SW480 (cell line): ENCODE measurements at places on chromosomes 1 and 21.
A peak's percentile ranks its signal among the peaks of the same experiment; 100 is the strongest.

- DNase-seq: no peak
Observed at GRCh38 chr1:160578175-160578524, 1.1 kb downstream of the CD84 start.

GRCh38 chr1:221732052-221732451, 9.8 kb downstream of the DUSP10 start:
- no peak for DNase-seq

- DNase-seq: no peak
Observed at GRCh38 chr1:100458661-100459357, 79.1 kb upstream of the GPR88 start.

DNA sequence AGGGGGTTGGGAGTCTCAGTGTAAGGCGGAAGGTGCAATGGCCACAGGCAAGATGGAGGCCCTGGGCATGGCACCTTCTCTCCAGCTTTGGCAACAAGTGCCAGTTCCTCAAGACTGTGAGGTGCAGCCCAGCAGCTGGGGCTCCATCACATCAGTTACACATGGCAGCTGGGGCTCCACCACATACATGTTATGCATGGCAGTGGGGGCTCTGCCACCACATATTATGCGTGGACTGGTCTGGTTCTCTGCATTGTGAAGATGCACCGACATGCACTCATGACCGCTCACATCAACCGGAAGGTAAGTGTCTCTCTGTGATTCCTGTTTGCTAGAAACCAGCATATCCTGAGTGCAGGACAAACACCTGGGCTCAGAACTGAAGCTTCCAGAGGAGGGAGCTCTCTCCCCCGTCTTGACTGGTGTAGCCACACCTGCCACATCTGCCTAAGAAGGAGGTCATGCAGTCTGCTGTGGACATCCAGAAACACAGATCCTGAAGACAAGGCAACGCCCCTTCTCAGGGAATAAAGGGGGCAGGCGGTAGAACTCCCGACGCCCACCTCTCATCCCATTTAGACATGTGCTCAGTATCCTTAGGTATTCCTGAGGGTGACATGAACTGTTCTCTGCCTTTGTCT, 104.1 kb upstream of the TMPRSS2 start:
- peak; percentile 71 for DNase-seq

GRCh38 chr1:151680391-151680790, 36.2 kb downstream of the CELF3 start:
- no peak for DNase-seq

GRCh38 chr1:205449750-205450443, 5.9 kb downstream of the BLACAT1 start:
- peak; percentile 100 for DNase-seq

DNA sequence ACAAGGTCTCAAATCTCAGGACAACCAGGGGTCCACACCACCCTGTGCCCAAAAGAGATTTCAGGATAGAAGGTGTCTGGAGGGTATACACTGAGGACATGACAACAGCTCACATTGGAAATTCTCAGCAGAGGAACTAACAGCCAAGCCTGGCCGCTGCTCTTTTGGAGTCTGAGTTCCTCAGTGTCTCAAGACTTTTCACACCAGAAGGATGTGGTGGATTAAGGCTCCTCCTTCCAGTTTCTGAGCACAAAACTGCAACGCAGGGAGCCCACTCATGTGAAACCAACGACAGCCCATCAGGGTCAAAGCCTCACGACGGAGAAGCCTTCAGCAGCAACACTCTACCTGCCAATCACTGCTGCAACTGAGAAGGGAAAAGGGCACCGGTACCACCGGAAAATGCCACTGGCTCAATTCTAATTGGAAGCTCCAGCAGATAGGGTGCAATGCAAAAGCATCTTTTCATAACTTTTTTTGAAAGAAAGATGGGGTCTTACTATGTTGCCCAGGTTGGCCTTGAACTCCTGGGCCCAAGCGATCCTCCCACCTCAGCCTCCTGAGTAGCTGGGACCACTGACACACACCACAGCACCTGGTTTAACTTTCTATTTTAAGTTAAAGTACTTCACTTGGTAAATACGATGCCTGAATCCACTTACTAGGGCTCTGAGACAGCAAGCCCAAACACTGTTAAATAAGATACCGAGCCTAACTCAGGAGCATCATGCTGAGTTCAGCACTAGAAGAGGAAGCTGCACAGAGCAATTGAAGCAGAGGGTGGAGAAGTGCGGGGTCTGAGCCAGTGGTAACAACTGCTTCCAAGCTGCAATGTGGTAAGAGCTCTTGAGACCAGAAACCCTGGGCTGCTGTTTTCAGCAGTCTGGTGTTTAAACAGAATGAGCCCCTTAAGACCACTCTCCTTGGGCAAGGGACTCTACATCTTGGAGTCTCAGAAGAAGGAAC, 7.8 kb downstream of the CAPZB start:
- DNase-seq: no peak

GRCh38 chr1:167093846-167094516, at the start of gene STYXL2:
TSS of gene STYXL2 (plus strand) at chr1:167094075. CDS start at chr1:167094850, 775 bp downstream.
- no peak for DNase-seq

GRCh38 chr1:59293206-59293605, 3.7 kb upstream of the FGGY start:
- no peak for DNase-seq

DNA sequence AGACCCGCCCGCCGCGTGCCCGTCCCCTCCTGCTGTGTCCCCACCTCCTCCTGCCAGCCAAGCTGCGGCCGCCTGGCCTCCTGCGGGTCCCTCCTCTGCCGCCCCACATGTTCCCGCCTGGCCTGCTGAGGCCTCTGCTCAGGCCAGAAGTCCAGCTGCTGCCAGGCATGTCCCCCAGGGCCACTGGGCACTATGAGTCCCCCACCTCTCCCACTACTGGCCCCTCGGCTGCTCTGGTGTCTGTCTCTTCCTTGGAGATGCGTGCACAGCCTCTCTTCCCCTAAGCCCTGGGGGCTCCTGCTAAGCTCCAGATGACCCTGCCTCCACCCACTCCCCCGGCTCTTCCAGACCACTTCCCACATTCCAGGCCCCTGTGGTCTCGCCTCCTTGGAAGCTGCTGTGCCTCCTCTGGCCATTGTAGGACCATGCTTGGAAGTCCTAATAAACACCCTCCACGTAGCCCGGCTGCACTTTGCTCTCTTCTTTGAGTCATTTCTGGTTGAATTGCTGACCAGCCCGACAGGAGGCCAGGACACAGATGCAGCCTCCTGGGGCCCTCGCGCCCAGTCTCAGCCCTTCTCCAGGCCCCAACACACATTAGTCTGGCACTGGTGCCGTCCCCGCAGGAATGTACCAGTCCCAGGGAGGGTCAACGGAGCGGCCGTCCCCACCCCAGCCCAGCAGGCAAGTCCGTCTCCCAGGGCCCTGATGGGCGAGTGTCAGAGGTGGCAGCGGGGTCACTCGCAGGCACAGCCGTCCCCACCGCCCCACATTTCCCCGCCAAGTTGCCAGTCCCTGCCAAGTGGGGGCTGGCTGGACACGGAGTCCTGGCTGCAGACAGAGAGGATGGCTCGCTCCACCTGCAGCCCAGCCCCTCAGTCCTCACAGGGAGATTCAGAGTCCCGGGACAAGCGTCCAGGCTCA, 1.1 kb downstream of the KRTAP10-12 start:
- no peak for DNase-seq

DNA sequence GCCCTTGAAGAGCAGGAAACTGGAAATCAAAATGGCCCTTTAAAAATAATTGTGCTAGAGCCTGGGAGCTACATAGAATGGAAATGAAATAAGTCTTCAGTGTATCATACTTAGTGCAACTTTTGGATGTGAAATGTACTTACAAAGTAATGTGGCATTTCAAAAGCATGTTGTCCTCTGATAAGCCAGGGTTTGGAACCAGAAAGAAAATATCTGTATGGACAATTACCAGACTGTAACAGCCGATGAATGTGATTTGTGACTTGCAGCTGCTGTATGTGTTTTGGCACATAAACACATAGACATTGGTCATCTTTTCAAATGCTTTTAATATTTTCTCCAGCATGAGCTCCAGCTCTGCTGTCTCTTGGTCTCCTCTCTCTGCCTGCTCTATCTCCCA, 546.4 kb downstream of the OMA1 start:
- no peak for DNase-seq

DNA sequence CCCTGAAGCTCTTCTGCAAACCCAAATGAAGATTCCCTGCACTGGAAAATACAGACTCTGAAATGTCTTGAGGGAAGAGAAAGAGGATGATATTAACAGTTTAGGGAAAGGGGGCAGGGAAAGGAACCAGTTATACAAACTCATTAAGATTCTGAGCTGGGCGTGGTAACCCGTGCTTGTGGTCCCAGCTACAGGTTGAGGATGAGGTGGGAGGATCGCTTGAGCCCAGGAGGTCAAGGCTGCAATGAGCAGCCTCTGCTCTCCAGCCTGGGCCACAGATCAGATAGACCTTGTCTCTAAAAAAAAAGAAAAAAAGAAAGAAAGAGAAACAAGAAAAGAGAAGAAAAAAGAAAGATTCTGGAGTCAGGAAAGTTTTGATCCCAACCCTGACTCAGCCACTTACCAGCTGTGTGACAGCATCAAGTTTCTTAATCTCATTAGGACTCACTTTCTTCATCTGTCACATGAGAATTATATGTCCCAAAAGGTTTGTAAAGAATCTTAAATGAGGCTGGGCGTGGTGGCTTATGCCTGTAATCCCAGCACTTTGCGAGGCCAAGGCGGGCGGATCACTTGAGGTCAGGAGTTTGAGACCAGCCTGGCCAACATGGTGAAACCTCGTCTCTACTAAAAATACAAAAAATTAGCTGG, 53.9 kb downstream of the OPTC start:
- DNase-seq: no peak

- no peak for DNase-seq
Observed at GRCh38 chr1:61898658-61899057, 156.4 kb downstream of the PATJ start.

- DNase-seq: no peak
Observed at GRCh38 chr1:67514300-67514699, 84.1 kb upstream of the SERBP1 start.

- DNase-seq: no peak
Observed at GRCh38 chr1:109138358-109138757, 24.4 kb downstream of the ELAPOR1 start.

DNA sequence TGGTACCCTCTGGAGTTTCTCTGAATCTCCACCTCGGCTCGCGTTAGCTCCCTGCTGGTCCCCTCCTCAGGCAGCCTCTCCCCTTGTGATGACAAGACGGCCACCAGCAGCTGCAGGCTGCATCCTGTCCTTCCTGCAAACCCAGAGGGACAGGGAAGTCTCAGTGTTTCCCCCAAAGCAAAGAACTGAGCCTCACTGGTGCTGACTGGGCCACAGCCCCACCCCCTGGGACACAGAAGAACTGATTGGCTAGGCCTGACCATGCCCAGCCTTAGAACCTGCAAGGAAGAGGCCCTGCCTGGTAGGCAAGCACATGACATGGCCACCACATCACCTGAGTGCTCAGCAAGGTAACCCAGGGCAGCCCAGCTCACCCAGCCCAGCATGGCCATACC, 34.6 kb downstream of the TMEM51 start:
- no peak for DNase-seq

GRCh38 chr21:31555741-31556191, 103.7 kb upstream of the SOD1 start:
- no peak for DNase-seq

DNA sequence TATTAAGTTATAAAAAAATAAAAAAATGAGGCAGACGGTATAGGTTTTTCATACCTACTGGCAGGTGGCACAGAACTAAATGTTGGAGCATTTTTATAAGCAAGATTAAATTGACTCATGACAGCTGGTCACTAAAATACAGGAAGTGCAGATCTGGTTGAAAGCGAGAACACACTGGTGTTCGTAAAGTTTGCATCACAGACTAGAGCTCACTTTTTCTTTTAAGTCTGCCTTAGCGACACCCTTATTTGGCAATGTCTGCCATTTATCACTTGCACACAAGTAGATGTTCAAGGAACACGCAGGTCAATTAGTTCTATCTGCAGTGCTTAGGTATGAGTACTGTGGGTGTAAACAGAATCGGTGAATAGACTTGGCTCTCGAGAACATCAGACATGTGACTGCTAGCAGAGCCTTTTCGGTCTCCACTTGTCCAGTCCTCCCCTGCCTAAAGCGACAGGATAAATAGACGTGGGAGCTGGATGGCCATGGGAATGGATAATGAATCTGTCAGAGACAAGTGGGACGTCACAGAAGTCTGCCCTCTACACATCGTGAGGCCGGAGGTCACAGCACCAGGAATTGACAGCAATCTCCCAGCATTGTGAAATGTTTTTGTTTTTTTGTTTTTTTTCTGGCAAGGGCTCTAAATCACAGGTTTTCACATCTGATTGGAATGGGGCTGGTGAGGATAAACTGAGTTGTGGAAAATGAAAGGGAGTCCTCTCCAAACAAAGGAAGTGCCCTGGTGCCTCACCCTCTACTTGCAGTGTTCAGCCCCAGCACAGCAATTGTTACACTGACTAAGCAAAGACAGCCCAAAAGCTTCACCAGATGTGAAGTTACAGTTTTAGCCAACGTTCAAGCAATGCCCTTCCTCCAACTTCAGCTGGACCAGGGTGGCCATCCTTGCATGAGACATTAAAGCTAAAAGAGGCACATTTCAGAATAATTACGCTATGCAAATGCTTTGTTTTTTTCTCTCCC, 248.9 kb downstream of the NTNG1 start:
- no peak for DNase-seq

DNA sequence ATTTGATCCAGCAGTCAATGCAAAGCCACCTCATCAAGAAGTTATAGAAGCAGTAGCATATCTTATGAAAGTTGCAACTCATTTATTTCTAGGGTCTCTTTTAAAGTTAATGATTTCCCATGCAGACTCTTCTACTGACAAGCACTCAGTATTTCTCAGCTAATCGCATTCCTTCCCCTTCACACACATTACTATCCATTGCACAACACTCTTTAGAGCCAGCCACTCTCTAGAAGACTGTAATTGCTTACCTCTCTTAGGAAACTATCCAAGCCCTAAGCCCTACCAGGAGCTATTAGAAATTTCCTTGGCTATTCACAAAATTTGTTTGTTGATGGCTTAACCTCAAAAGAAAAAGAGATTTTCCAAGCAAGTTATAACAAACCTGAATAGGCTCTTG, 106.0 kb downstream of the ADAMTS1 start:
- no peak for DNase-seq

GRCh38 chr21:40231979-40232378, 364.7 kb downstream of the PCP4 start:
- no peak for DNase-seq

- DNase-seq: no peak
Observed at GRCh38 chr1:222109836-222110235, 367.9 kb upstream of the DUSP10 start.
